ENCODE measurements at places on chromosomes 2 and 18. TPM values are rescaled to one million over a fixed set of nuclear protein-coding genes. Genes with fewer than 3 reads are reported as not detected.

Gene STARD6
- total RNA-seq = not detected

Gene PPP1R1C
- total RNA-seq = 5.5 TPM

Gene MAL
- total RNA-seq = 7.8 TPM

Gene RAMP1
- total RNA-seq = 86.7 TPM

Gene PFN4
- total RNA-seq = 0.52 TPM

Gene C2orf74
- 12.4 TPM for total RNA-seq

Gene OTX1
- not detected for total RNA-seq

Gene NYAP2
- not detected for total RNA-seq

Gene RGPD3
- 0.10 TPM for total RNA-seq

Gene HDHD2
- total RNA-seq = 37.6 TPM

Gene TIGD1
- 2.0 TPM for total RNA-seq

Gene ANKRD62
- total RNA-seq = not detected

Gene RGPD4
- not detected for total RNA-seq

Gene SERPINB10
- not detected for total RNA-seq

Gene TMEM182
- total RNA-seq = 126 TPM

Gene ZNF521
- 34.4 TPM for total RNA-seq

Gene EFEMP1
- total RNA-seq = 171 TPM

Gene ELOA2
- total RNA-seq = not detected

Gene RAB6C
- 0.18 TPM for total RNA-seq

Gene SPATA3
- not detected for total RNA-seq

Gene NAPG
- 38.3 TPM for total RNA-seq

Gene SLC14A1
- 9.7 TPM for total RNA-seq

Gene FBLN7
- total RNA-seq = 1.1 TPM

Gene ONECUT2
- total RNA-seq = 0.03 TPM

Gene IL1RL2
- 0.15 TPM for total RNA-seq

Gene MAPRE3
- 35.3 TPM for total RNA-seq

Gene ANTXR1
- total RNA-seq = 38.4 TPM

Gene PROC
- total RNA-seq = not detected

Gene EVX2
- not detected for total RNA-seq

Gene RAB10
- 93.8 TPM for total RNA-seq

Gene POTEF
- total RNA-seq = not detected

Gene ASXL3
- total RNA-seq = 4.5 TPM

Gene ARHGAP25
- total RNA-seq = 11.0 TPM

Gene KCNS3
- 3.9 TPM for total RNA-seq

Gene THOC1
- 16.6 TPM for total RNA-seq

Gene ID2
- 47.5 TPM for total RNA-seq

Gene NPAS2
- total RNA-seq = 33.8 TPM

Gene SERPINB3
- total RNA-seq = not detected

Gene NPHP1
- total RNA-seq = 2.9 TPM

Gene TDRD15
- total RNA-seq = not detected

Gene LYG1
- total RNA-seq = 0.47 TPM

Gene FIGLA
- total RNA-seq = not detected

Gene SCN3A
- 1.1 TPM for total RNA-seq

Gene NFU1
- total RNA-seq = 63.0 TPM

Gene UGT1A4
- total RNA-seq = not detected

Gene CNTNAP5
- not detected for total RNA-seq

Gene COX7A2L
- 86.7 TPM for total RNA-seq

Gene ERFE
- total RNA-seq = not detected

Gene CD226
- total RNA-seq = 0.97 TPM

Gene CELF4
- 0.79 TPM for total RNA-seq

Gene ASPRV1
- total RNA-seq = 1.3 TPM

Gene CHRND
- total RNA-seq = 0.35 TPM

Gene TRABD2A
- 1.3 TPM for total RNA-seq

Measured in left cardiac atrium (tissue), 4 donors.